Body of pancreas (tissue), 4 donors: ENCODE measurements at places on chromosomes 1 and 21.

GRCh38 chr1:156080863-156081179 lies 1.4 kb downstream of the MEX3A start:
- DNase-seq = no peak

DNA sequence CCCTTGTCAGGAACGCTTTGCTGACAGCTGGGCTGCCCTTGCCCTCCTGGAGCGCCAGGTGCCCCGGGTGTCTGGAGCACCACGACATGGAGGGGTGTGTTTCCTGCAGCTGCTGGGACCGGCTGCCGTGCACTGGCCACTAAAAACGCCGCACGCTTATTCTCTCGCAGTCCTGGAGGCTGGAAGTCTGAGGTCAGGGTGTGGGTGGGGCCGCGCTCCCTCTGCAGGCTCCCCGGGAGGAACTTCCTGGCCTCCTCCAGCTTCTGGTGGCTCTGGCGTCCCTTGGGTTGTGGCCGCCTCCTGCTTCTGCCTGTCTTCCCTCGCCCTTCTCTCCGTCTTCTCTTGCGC lies 28.0 kb upstream of the PLCH2 start:
- no peak for DNase-seq

DNA sequence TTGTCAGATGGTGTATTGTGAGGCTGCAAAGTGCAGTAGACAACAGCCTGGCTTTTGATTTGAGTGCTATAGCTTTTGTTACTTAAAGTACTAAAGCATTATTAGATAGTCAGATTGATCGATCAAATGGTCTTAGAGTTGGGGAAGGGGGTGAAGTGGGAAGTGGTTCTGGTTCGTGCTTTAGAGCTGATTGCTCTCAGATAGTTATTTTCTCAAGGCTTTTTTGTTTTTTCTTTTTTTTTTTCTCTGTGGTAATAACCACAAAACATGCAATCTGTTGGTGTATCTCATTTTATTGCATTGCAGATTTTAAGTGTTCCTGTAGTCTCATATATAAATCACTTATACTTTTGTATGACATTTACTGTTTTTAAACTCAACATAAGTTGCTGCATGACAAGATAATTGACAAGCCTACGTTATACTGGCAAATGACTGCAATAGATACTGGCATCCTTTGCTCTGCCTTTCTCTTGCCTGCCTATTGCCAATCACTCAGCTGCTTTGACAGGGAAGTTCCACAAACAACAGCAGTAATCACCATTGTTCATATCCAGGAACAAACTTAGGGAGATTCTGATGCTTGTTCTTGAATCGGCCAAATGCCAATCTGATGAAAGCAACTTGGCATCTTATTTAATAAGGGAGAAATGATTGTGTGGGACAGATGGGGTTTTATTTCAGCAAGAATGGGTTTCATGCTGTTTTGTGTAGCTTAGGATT lies 125.0 kb upstream of the B3GALT2 start:
- no peak for DNase-seq

DNA sequence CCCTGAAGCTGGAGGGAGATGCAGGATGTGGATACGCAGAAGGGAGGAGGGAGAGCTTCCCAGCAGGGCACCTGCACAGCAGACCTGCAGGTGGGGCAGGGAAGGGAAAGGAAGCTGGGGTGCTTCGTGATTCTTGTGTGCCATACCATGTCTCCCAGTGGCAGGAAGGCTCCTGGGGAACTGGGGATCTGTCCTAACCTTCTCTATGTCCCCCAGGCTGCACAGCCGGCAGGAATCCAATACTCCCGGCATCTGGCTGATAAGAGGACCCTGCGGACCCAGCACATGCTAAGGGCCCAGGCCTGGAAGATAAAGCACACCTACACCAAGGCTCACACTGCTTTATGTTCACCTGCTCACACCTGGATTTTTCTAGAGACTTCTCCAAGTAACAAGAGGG lies 79.4 kb downstream of the ITPKB start:
- DNase-seq = no peak

DNA sequence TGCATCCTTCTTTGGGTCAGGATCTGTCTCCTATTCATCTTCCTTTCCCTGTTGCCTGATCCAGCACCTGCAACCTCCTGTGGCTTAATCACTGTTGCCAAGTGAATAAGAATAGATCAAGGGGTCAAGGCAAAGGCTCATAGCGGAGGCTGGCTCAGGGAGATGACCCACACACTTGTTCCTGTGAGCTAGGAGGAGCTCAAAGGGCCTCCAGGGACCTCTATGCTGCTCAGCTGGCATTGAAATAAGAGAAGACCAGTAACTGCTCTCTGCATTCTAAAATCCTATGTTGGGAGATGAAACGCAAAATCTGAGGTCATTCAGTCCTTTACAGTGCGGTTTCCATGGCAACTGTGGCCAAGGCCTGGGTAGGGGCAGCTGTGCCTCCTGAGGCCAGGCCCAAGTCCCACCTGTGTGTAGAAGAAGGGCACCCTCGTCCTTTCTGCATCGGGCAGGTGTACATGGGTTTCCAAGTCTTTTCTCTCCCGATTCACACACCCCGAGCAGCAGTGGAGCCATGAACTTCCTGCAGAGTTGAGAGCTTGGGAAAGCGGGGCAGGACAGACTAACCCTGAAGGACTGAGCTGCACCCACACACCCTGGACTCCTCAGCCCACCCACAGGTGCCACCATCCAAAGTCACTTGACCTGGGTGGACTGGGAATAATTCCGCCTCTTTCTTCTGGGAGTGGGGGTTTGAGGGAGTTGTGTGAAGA lies 27.8 kb upstream of the STUM start:
- no peak for DNase-seq

DNA sequence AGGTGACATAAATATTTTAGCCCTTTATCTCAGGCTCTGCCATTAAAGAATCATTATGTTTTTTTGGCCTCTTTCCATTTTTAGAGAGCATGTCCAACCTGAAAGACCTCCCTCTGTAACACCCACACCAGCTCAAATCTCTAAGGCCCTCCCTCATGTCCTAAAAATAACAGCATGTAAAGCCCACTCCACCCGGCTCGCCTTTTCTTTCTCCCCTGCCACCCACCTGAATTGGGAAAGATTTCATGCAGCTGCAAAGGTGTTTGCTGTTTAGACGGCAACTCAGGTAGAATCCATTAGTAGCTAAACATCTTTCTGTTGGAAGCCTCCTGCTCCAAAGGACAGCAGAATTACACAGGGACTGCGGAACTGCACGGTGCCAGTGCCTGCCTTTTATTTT lies 79.9 kb downstream of the DMRTA2 start:
- no peak for DNase-seq

DNA sequence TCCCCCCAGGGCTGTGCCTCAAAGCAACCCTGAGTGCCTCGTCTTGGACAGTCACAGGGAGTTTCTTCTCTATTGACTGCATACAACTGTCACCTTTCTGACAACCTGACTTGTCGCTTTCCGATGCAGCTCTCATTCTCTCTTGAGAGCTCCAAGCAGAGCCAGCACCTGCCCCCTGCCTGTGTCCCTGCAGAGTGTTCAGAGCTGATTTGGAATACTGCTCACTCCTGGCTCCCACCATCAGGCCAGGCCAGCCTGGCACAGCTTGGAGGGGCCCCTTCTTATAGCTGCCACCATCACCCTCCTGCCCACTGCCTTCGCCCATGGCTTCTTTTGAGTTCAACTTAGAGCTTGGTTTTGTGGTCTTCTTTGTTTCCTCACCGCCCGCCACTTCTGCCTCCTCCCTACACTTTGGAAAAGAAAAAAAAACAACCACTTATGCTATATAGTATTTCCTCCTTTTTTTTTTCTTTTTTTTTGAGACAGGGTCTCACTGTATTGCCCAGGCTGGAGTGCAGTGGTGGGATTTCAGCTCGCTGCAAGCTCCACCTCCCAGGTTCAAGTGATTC lies 12.3 kb downstream of the NCF2 start:
- DNase-seq = no peak

GRCh38 chr21:15079269-15079668 lies 14.5 kb upstream of the NRIP1 start:
- no peak for DNase-seq
